ELR (cell line): ENCODE measurements at places on chromosomes 1 and 21.

DNA sequence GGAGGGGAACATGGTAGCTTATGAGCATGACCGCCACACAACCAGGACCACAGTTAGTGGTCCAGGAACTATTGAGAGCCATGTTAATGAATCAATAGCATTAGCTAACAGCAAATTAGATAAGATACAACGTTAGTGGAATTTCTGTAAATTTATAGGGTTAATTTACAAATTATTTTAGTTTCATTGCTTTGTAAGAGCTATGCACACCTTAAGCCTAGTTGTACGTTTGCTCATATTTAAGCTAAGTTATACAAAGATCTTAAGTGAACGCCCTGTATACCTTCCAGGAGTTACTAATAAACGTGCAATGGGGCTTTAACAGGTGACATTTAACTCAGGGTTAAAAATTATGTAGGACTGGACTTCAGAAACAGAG, 749 bp downstream of the EXOSC10 start:
- peak; percentile 4 for DNase-seq

DNA sequence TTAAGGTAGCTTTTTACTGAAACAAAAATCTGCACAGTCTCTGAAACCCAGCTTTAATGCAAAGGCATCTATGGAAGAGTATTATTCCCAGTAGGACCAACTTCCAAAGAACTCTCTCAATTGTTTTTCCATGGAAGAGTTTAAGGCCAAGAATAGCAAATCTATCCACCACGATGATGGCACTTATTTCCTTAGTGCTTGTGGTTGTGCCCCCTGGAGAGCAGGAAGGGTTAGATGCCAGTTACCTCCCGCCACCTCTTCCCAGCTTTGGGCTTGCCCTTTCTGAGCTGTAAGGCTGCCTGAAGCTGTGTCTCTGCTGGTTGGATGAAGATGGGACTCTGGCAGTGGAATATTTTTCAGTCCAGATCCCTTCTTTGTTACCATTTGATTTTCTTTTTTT, 4.8 kb upstream of the ATP1A1 start:
- no peak for DNase-seq

- no peak for DNase-seq
These were observed 42.5 kb downstream of the MATN1 start for GRCh38 chr1:30680879-30681278.

- peak; percentile 60 for DNase-seq
These were observed 365.3 kb downstream of the HHIPL2 start for GRCh38 chr1:222182641-222183040.

DNA sequence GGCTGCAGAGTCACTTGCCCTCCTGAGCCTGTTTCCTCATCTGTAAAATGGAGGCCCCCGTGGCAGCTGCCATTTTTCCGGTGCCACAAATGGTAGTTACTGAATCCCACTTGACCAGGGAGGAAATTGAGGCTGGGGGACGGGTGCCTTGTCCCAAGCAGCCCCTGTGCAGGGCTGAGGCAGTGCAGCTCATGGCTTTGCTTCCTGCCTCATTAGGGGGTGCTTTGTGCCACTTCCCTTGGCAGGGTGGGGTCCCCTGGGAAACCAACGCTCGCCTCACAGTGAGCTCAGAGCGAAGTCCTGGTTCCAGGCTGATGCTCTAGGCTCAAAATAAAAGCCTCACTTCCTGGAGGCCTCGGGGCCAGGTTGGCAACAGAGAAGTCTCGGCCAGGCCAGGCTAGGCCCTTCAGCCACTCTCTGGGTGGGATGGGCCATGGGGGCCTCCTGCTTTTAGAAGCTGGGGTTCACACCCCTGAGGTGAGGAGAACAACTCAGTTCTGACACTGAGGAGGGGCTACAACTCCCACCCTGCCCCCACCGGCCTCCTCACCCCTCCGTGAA, 6.8 kb downstream of the LAPTM5 start:
- no peak for DNase-seq

DNA sequence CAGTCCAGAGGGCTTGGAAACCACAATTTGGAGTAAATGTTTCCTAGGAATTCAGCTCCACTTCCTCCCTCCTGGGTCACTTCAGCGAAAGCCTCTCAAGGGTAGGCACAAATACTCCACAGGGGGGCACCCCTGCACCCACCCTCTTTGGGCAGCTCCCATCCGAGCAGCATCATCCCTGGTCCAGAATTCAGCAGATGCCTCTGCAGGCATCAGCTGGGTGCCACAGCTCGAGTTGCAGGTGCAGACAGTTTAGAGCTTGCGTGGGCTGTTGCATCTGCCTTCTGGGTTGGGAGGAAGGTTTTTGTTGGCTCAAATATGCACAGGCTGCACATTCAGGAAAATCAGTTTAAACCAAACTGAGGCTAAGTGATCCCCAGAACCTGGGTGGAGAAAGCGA, 25.0 kb downstream of the KANK4 start:
- peak; percentile 41 for DNase-seq

- DNase-seq: no peak
These were observed 4.6 kb upstream of the KCNA2 start for GRCh38 chr1:110610696-110611286.

- DNase-seq: no peak
These were observed 56.5 kb downstream of the GALNT2 start for GRCh38 chr1:230123280-230124185.

DNA sequence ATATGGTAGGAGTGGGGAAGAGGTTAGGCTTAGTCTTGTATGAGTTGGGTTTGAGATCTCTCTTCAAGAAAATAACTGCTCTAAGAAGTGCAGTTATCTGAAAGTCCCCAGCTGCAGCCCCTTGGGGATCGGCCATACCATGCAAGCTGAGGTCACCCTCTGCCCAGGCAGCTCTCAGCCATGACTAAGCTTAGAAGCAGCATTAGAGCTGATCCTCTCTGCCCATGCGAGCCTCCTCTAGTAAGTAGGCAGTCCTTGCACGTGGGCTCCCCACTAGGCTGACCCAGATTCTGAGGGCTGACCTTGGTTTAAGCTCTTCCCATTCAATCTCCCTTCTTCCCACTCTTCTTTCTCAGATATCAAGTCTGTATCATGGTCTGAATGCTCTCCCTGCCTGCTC, 121.0 kb upstream of the UBE2U start:
- DNase-seq: peak; percentile 48

- no peak for DNase-seq
These were observed 164.2 kb downstream of the RHOU start for GRCh38 chr1:228899421-228899956.

DNA sequence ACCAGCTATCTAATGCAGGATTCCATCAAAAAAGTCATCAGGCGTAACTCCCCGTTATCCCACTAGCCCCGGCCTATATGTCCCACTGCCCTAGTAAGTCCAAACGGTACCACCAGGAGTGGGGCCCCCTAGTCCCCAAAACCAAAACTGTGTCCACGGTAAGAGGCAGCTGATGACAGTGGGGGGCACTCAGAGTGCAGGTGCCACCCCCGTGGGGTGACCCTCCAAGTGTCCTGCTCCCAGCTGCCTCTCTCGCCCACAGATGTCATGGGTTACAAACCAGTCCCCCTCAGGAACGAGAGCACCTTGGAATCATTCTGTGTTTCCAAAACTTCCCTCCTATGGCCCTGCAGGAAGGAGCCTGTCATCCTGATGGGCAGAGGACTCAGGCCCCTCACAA, 10.9 kb upstream of the AURKAIP1 start:
- no peak for DNase-seq

- DNase-seq: no peak
These were observed 131.5 kb downstream of the DHRS3 start for GRCh38 chr1:12486401-12487005.

DNA sequence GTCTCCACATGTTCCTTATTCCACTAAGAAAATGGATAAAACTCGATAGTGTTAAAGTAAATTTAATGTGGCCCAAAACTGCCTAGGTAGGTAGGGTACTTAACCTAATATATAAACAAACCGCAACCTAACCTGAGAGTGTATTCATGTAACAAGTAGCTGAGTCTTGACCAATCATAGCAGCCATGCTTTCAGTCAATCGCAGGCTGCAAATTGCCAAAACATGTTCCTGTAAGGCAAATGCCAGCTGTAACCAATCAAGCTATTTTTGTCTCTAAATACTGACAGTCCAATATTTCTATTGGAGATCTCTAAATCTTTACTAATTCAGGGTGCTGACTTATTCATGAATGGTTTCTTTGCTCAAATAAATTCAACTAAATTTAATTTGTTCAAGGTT, 3.1 kb upstream of the HMGCS2 start:
- DNase-seq: no peak
